ENCODE measurements at places on chromosomes 6 and 20.

- DNase-seq = no peak
These were observed 46.9 kb downstream of the ANKRD6 start for GRCh38 chr6:89479897-89480296.

DNA sequence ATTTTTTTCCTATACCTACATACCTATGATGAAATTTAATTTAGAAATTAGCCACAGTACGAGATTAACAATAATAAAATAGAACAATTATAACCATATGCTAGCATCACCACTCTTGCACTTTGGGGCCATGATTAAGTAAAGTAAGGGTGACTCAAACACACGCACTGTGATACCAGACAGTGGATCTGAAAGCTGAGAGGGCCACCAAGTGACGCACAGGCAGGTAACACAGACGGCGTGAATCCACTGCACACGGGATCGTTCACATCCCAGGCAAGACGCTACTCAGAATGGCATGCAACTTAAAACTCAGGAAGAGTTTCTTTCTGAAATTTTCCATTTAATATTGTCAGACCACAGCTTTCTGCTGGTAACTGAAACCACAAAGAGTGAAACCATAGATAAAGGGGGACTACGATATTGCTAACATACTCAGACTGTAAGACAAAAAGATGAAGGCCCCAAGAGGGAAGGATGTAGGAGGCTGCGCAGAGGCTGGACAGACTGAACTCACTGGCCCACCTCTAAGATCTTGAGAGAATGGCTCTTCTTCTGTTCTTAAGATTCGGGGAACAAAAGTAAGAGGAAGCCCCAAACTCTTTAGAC lies 17.9 kb downstream of the RRBP1 start:
- DNase-seq = no peak

DNA sequence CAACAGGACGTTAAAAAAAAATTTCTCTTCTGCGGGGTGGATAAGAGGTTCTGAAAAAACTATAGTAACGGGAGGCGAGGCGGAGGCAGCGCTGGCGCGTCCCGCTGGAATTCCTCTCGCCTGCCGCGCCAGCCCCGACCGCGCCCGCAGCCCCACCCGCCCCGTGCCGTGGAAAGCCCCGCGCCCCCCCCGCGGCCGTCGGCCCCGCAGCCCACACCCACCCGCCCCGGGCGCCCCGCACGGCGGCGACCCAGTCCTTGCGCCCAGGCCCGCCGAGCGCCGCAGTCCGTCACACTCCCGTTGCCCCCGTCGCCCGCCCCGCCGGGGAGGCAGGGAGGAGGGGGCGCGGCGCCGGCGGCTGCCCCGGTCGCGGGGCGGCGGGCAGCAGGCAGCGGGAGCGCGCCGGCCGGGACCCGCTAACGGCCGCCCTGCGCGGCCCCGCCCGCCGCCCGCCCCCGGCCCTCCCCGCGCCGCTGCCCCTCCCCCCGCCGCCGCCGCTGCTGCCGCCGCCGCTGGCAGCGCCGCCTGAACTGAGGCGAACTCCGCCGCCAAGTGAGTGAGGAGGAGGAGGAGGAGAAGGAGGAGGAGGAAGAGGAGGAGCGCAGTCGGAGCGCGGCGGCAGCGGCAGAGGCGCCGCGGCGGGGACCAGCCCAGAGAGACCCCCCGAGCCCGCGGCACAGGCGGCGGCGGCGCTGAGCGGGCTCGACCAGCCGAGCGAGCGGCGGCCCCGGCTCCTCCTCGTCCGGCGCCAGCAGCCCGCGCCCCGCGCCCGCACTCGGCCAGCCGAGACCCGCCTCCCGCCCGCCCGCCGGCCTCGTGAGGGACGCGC lies at the start of gene QKI:
TSS of gene QKI (plus strand) at position 602 of the 829 bp plus-strand sequence. CDS start 476 bp downstream, outside the sequence.
- DNase-seq = peak; percentile 81

- DNase-seq = no peak
These were observed 295.2 kb downstream of the TBC1D7 start for GRCh38 chr6:13033145-13033544.

DNA sequence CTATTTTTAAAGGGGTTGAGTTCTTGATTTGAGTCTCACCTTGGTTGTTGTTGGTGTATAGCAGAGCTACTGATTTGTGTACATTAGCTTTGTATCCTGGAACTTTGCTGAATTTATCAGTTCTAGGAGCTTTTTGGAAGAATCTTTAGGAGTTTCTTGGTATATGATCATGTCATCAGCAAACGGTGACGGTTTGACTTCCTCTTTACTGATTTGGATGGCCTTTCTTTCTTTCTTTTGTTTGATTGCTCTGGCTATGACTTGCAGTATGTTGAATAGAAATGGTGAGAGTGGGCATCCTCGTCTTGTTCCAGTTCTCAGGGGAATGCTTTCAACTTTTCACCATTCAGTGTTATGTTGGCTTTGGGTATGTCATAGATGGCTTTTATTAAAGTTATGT lies 64.0 kb downstream of the CDYL start:
- no peak for DNase-seq

- DNase-seq = no peak
These were observed 603.5 kb downstream of the UTRN start for GRCh38 chr6:144888621-144889020.

- no peak for DNase-seq
These were observed 19.8 kb downstream of the SUMO4 start for GRCh38 chr6:149419696-149420404.

GRCh38 chr6:85923013-85923430 lies 280.3 kb upstream of the SYNCRIP start:
- DNase-seq = peak; percentile 71

DNA sequence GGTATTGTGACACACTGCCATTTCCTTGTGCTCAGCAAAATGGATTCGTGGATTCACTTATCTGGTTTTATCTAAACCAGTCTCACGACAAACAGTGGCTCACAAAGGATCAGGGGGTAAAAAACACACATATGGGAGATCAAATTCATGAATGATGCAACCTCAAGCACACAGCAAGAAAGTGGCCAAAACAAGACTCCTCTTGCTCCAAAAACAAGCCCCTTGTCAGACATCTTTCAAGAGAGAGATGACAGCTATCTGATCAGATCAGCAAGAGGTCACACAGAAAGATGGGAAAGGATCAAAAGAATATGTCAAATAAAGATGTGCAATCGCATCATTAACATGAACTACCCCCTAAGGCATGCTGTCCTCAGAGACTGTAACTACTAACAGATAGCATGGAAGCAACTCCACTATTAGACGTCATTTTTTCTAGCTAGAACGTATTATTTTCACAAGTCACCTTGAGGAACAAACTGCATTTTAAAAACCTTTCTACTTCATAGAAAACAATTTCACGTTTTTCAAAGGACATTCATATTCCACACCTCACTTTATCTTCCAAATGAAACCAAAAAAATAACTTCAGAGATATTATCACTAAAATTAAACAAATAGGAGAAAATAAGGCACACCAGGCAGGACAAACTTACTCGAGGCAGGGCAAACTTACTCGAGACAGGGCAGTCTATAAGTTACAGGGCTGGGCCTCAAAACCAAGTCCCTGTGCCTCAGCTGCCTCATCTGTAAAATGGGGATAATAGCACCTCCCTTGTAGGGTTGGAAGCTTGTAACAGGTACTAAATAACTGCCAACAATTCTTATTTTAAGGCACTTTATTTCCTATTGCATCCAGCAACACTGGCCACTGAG lies 122.3 kb downstream of the PREX1 start:
- no peak for DNase-seq

DNA sequence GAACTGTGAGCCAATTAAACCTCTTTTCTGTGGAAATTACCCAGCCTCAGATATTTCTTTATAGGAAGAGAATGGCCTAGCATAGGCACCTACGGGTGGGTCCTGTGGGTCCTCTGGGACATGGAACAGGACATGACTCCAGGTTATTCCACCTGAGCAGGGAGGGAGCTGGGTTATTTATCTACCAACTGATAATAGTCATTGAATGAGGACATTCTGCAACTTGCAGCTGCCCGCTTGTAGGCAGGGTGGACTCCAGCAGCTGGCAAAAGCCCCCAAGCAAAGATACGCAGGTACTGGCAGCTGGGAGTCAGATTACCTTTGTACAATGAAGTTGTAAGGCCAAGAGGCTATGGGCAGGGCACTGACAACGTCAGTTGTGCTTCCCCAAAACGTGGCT lies 1.4 kb upstream of the BANF2 start:
- DNase-seq = no peak

DNA sequence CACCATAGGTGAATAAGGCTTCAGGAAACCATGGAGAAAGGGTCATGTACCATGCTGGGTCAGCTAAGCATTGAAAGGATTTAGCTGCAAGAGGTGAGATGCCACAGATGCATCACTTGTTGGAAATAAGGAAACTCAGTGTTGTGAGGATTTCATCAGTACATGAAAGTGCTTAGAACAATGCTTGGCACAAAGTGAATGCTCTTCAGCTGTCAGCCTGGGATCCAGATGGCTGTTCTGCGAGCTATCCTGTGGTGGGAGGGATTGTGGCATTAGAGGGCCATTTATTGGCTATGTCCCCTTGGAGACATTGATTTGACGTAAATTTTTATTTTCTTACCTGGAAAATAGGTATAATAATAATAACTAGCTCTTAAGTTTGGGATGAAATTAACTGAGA lies 53.0 kb downstream of the ELOVL2 start:
- DNase-seq = peak; percentile 79

- no peak for DNase-seq
These were observed 68.0 kb downstream of the OTOR start for GRCh38 chr20:16816192-16816591.

DNA sequence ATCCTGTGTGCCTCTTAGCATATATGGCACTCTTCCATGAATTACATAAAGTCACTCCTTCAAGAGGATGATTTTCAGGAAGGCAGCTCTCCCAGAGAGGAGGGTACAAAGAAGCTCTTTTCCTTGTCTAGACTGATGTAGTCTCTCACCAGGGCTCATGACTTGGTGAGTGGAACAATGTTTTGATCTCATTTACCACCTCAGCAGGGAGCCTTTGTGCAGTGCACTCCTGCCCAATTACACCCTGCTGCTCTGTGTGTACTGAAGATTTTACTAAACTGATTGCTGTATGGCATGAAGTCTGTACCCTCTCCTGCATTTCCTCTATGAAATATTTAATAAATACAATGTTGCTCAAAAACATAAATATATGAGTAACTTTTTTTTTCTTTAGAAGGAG lies 598.3 kb upstream of the HS3ST5 start:
- DNase-seq = peak; percentile 21

GRCh38 chr6:125658759-125659431 lies 90.5 kb upstream of the HEY2 start:
- peak; percentile 44 for DNase-seq

GRCh38 chr20:10217721-10218410 lies 764 bp upstream of the SNAP25 start:
- peak; percentile 85 for DNase-seq

GRCh38 chr6:100673641-100674040 lies 207.5 kb downstream of the ASCC3 start:
- DNase-seq = no peak

Data from NCI-H82 (cell line).